ENCODE measurements at places on chromosomes 12 and 14.

DNA sequence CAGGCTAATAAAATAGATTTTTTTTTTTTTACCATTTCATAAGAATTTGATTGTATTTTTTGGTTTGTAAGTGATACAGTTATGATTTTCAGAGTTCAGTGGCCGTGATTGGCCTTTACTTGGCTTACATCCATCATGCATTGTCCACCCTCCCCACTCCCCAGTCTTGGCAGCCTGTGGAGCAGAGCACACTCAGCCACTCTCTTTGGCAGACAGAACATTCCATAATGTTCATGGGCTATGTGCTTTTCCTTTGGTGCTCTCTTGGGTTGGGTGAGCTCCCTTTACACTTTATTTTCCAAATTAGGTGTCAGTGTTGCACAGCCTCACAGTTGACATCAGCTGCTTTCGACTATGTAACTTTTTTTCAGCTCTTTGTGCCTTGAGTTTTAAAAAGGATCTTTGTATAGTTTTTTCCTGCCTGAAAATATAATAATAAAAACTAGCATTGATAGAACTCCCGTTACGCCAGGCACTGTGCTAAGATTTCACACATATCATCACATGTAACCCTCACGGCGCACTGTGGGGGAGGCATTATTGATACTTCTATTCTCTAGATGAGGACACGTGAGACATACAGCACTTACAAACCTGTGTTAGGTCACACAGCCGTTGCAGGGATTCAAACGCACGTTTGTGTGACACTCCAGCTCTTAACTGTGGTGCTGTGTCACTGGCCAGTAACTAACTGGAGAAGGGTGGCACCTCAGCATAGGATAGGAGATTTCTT, 21.5 kb downstream of the SUDS3 start:
- DNase-seq, result no peak

DNA sequence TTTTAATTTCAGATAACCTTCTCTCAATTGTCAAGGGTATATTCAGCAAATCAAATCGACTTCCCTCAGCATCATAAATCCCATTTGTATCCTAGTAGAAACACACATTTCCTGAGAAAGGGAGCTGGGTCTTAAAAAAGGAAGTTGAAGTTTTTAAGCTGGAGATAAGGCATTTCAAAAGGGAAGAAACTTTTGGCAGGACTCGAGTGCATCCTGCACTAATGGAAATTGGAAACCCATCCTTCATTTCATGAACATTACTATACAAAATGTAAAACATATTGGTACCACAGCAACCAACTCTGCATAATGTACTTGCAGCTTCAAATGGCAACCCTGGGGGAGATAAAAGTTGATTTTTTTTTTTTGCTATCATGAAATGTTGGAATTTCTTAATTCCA, 23.7 kb upstream of the TMCC3 start:
- no peak for DNase-seq

DNA sequence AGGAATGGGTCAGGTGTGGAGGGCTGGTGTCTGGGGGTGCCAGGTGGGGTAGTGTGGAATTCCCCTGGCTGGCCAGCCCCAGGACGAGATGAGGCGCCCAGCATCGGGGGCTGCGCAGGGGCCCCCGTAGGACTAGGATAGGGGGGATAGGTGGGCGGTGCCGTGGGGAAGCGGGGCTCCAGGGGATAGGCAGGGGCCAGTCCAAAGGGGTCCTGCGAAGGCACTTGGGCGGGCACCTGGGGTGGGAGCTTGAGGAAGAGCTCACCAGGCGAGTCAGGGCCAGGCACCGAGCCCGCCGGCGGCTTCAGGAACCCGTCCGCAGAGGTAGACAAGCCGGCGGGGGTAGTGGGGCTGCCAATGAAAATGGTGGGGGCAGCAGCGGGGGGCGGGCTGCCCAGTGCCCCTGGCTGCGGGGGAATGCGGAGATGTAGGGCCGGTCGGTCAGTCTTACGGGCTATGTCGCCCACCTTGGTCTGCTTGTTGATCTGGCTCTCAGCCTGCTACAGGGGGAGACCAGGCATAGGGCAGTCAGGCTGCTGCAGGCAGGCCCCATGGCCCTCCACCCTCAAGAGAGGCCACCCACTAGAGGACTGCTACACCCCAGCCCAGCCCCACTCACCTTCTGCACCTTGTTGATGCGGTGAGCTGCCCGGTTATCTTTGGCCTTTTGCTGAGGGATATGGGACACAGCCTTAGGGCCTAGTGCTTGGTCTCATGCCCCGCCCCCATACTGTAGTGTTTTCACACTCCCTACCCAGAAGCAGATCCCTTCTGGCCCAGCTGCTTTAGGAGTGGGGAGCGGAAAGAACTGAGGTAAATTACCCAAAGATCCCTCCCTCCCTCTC, 19.3 kb downstream of the KMT2D start:
- no peak for DNase-seq

- no peak for DNase-seq
Observed at GRCh38 chr12:114588061-114588460, 95.9 kb downstream of the TBX3 start.

DNA sequence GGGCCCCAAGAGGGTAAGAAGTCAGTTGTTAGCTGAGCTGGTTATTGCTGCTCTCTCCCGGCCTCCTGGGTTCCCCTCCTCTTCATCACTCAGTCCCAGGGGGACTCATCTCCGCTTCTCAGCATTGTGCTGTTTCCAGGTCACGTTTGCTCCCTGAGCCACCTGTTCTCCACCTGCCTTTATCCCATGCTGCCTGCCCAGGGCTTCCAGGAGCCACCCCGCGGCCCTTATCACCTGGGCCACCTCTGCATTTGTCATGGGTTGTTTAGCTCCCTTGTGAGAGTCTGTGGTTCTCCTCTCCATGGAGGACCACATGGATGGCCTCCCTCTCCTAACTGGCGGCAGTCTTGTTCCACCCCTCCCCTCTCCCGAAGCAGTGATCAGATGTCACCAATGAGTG, 36.0 kb downstream of the SYNDIG1L start:
- no peak for DNase-seq

DNA sequence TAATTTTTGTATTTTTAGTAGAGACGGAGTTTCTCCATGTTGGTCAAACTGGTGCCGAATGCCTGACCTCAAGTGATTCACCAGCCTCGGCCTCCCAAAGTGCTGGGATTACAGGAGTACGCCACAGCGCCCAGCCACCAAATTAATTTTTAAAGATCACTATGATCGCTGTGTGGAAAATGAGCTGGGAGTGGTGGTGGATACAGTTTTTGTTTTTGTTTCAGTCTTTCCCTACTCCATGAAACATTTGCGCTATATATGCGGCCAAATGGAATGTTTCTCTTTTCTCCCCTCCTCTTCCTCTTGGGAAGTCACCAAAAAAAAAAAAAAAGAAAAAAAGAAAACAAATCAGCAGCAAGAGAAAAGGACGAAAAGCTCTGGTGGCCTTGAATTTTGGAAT, 20.8 kb upstream of the P2RX4 start:
- DNase-seq, result no peak

DNA sequence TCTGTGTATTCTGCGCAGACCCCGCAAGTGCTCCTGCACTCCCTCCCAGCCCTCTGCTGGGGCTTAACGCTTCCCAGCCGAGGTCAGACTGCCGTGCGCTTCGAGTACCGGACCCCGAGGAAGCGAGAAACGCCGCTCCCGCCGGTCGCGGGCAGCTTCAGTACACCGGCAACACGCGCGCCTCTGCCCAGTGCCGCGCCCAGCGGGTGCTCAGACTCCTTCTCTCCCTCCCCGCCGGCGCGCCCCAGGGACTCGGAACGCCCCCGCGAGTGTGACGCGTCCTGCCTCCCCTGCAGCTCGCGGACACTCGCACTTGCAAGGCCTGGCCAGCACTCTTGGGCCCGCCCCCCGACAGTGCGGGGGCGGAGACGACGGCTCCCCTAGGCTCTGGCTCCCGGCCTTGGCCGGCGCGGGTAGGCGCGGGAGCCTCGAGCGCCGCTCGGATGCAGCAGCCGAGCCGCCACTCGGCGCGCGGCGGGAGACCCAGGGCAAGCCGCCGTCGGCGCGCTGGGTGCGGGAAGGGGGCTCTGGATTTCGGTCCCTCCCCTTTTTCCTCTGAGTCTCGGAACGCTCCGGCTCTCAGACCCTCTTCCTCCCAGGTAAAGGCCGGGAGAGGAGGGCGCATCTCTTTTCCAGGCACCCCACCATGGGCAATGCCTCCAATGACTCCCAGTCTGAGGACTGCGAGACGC, at the start of gene PTGER2:
Gene PTGER2, plus strand, starts transcription at position 410 of the 692 bp plus-strand sequence. Its CDS starts 237 bp downstream, at position 647.
- DNase-seq, result peak; percentile 9

GRCh38 chr14:102805941-102806340, 28.7 kb downstream of the TRAF3 start:
- no peak for DNase-seq

DNA sequence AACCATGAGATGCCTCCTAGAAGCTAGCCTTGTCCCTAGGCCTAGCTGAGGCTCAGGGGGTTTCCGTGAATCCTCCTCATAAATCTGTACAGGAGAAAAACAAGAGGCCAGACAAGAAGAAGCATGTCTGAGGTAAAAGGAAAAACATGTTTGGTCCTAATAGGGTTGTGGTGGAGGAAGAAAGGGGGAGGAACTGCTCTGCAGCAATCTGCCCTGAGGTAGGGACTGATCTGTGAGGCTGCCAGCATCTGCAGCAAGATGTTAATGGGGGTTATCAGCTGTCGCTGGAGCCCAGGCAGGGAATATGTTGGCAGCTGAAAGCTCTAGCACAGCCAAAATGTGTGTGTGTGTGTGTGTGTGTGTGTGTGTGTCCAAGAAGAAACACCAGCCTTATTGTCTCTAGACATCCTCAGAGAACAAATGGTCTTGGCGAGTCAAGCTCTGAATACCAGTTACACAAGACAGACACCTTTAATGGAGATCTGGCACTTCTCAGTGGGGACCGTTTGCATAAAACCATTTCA, 218.5 kb downstream of the NUAK1 start:
- no peak for DNase-seq

- DNase-seq, result no peak
Observed at GRCh38 chr12:88958153-88958552, 377.9 kb upstream of the KITLG start.

GRCh38 chr14:26173581-26174110, 424.2 kb downstream of the NOVA1 start:
- no peak for DNase-seq

All from hypothalamus (tissue), 51 donors.